ENCODE measurements at places on chromosomes 4 and X.

- DNase-seq, result no peak
Observed at GRCh38 chr4:92483341-92483740, 179.6 kb downstream of the GRID2 start.

- no peak for DNase-seq
Observed at GRCh38 chrX:110086916-110087484, 84.1 kb downstream of the TMEM164 start.

GRCh38 chrX:106894978-106895452 is 8.1 kb downstream of the RIPPLY1 start:
- DNase-seq, result no peak

- no peak for DNase-seq
Observed at GRCh38 chr4:141154725-141155124, 21.5 kb upstream of the RNF150 start.

- no peak for DNase-seq
Observed at GRCh38 chrX:77342004-77342403, 105.2 kb upstream of the FGF16 start.

- no peak for DNase-seq
Observed at GRCh38 chr4:189129044-189129694, 811.5 kb upstream of the FRG1 start.

DNA sequence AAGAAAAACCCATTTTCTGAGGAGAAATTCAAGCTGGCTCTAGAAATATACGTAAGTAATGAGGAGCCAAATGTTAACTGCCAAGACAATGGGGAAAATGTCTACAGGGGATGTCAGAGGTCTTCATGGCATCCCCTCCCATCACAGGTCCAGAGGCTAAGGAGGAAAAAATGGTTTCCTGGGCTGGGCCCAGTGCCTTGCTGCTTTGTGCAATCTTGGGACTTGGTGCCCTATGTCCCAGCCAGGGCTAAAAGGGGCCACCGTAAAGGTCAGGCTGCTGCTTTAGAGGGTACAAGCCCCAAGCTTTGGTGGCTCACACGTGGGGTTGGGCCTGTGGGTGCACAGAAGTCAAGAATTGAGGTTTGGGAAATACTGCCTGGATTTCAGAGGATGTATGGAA is 17.2 kb upstream of the IGFBP7 start:
- DNase-seq, result no peak

- DNase-seq, result peak; percentile 44
Observed at GRCh38 chr4:185210102-185210981, 944 bp downstream of the SNX25 start.

GRCh38 chrX:9942086-9942485 is 25.1 kb upstream of the CLDN34 start:
- DNase-seq, result no peak

DNA sequence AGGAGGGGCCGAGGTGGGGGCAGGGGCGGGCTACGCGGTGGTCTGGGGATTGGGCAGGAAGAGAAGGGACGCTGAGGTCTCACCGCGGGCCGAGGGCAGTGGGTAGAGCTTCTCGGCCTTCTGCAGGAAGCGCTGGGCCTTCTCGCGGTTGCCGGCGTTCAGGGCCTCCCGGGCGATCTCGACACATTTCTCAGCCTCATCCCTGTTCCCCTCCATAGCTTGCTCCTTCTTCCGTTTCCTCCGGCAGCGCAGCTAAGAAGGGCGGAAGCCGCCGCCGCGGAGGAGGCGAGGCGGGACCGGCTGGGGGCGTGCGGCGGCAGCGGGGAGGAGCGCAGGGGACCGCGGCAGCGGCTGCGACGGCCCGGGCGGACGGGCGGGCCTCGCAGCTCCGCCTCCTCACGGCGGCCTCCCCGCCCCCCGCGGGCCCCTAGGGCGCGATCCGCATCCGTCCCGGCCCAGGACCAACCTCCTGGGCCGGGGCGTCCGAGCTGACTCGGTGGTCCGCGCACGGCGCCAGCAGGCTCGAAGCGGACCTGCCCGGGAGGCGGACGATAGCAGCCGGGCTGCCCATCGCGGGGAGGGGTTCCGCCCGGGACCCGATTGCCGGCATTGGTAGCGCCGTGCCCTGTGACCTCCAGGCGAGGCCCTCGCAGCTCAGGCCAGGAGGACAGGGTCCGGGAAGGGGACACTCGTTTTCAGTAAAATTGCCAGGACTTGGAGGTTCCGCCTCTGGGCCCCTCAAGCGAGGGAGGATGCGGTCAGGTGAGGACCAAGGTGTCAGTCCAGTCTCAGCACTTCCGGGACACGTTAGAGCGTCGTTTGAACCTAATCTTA is at the start of gene DNAJB14:
DNAJB14 (minus strand) TSS at position 263 of the 834 bp plus-strand sequence; CDS start at position 216, 47 bp downstream.
- peak; percentile 60 for DNase-seq

- no peak for DNase-seq
Observed at GRCh38 chr4:148095346-148095923, 346.8 kb downstream of the NR3C2 start.

GRCh38 chrX:1389181-1389992 is 2.5 kb downstream of the SLC25A6 start:
- DNase-seq, result no peak

DNA sequence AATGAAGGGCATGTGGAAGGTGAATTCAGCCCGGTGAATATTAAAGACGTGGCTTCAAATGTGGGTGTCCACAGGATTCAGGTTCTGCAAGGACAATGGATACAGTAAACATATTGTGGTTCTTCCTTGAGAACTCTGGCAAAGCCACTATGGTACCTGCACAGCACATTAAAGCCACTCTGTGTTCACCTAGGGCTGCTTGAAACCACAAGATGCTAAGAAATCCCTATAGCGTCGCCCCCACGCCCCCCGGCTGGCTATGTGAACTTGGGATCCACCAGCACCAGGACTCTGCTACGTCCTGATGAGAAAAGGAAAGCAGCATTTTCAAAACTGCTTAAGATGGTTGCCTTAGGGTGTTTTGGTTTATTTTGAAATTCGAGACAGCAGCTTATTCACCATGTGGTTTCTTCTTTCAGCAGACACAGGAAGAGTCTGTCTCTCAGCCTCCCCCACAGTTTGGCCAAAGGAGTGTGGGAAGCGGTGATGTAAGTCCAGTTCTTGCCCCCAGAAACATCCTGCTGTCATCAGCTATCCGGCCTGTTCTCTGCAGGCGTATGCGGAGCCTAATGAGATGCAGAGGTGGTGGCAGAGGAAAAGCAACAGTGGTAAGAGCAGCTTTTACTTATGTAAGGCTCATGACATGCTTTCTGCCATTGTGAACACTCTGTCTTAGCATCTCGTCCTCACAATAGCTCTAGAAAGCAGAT is 111.5 kb downstream of the AFAP1 start:
- no peak for DNase-seq

DNA sequence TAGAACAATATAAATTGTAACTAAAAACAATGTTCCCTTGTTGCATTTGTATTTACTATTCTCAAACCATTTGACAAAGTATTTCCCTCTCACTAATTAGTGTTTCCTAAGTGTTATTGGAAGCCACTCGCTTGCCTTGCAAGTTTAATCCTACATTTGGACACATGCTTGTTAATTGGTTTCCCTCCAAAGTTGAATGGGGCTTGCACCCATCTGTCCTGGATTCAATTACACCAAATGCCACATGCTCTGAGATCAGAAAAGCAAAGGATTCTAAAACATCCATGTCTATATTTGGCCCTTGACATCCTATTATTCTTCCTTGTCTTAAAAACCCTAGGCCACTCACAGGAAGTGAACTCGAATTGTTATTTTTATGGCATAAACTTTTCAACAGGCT is 146.6 kb downstream of the AMELX start:
- no peak for DNase-seq

DNA sequence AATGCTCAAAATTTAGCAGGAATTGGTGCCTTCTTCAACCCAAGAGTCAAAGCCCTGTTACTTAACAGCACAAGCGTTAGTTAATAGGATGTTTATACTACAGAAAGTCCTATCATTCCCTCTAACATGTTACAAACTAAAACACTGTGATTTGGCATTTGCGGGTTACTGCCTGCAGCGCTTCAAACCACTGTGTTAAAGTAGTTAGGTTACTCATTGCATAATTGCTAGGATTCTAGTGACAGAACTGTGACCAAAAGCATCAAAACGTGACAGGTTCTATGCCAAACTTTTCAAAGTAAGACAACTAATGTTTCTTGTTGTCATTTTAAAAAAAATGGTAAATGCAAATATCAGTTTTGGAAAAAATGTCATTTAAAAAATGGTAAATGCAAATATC is 442.8 kb upstream of the ZFP42 start:
- DNase-seq, result no peak

DNA sequence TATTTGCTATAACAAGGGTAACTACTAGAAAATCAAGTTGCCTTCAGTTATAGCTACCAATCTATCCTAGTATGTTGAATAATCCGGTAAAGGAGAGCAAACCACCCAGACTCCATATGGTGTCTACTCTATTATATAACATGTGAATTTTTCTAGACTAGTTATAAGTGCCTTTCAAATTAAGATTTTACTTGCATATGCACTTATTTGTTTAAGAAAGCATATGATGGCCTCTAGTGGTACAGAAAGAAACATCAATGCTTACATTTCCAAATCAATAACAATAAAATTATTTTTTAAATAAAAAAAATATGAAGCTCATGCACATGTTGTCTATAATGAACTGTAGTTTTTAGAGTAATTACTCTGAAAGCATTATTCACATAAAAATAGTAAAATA is 1516.4 kb upstream of the PABPC4L start:
- DNase-seq, result no peak

GRCh38 chr4:32117693-32118092 is 1397.5 kb downstream of the PCDH7 start:
- DNase-seq, result no peak

GRCh38 chr4:68476191-68476590 is 28.9 kb downstream of the TMPRSS11E start:
- no peak for DNase-seq

DNA sequence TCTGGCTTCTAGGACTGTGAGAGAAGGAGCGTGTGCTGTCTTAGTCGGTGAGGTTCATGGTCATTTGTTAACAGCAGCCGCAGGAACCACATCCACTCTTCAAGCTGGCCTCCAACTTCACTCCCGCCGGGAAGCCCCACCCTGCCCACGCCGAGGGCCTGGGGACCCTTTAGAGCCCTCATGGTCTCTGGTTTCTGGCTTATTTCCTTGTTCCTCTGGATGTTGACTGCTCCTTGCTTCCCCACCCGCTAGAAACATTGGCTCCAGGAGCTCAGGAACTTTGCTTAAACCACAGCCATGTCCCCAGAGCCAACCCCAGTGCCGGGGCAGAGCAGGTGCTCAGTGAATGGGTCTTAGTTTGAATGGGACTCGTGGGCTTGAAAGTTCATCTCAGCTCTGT is 40.8 kb downstream of the HTRA3 start:
- DNase-seq, result no peak

DNA sequence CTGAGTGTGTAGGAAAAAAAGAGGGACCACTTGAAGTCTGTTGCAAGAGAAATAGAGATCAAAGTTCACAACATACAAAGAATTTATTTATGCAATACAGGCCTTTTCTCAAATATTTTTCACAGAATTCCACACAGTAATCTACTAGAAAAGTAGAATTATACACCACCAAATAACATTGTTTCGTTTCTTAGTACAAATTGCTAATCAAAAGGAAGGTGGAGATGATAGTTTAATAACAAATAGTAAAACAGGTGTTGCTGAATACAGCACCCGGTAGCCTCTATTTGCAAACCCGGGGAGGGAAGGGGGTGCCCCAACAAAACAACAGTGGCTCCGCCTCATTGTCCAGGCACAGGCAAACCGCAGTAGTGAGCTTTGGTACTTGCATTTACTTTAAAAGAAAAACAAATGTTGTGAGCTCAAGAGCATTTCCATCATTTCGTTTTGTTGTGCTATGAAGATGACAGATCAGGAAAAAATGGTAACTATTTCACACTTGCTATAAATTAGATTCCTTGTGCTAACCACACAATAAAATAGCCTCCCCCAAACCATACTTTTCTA is 186.4 kb downstream of the DCLK2 start:
- no peak for DNase-seq

DNA sequence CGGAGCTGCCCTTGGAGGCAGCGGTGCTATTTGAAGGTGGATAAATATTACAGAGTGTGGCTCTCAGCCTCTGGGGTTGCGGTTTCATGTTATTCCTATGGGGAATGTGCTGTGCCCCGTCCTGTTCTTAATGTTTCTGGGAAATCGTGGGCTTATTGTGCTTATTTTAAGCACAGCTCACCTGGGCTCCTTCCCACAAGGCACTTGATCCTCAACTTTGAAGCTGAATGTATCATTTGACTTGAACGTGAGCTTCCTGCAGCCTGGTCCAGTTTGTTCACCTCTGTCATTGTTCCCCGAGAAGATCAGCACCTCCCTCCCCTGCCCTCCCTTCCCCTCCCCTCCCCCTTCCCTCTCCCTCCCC is 3.9 kb downstream of the SORCS2 start:
- DNase-seq, result no peak

DNA sequence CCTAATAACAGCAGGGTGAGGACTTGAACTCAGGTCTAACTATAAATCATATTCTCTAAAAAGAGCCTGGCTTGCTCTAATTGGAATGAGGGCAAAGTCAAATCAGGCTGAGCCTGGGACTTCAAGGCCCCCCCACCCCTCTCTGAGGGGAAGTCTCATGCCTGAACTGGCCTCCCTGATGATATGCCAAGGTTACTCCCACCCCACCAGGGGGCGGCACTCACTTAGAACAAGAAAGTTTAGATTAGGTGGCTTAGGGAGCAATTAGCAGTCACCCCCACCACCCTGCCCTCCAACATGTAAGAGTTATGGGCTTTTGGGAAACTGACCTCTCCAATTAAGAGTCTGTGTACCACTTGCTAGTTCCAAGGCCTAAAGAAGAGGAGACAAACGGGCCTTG is 2.7 kb downstream of the FOXO4 start:
- DNase-seq, result no peak

DNA sequence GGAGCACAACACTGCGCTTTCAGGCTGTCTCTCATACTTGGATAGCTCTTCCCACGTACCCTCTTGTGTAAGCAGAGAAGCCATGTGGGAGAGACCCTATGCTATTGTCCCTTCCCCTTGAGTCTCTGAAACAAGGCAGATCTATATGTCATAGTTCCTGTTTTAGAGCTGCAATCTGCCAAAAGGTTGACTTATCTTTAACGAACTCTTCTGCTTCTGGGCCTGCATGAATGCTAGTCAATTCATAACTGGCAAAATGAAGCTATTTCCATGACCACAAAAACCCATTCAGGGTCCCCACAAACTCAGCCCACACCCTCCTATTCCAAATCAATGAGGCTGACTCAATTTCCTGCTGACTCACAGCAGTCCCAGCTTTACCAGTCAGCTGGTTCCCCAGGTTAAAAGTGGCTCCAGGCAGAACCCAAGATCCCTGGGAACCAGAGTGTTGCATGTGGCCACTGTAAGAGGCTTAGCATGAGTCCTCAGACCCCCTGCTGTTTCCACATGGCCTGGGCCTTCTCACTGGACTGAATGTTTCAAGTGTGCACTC is 25.3 kb upstream of the SOD3 start:
- no peak for DNase-seq

- peak; percentile 33 for DNase-seq
Observed at GRCh38 chrX:115344885-115345614, 55.5 kb downstream of the LUZP4 start.

GRCh38 chr4:30952526-30953219 is 232.5 kb downstream of the PCDH7 start:
- no peak for DNase-seq

Data from 8988T (cell line).